ENCODE measurements at places on chromosomes 5 and 9. TPM values are rescaled to one million over a fixed set of nuclear protein-coding genes. Genes with fewer than 3 reads are reported as not detected.

DNA sequence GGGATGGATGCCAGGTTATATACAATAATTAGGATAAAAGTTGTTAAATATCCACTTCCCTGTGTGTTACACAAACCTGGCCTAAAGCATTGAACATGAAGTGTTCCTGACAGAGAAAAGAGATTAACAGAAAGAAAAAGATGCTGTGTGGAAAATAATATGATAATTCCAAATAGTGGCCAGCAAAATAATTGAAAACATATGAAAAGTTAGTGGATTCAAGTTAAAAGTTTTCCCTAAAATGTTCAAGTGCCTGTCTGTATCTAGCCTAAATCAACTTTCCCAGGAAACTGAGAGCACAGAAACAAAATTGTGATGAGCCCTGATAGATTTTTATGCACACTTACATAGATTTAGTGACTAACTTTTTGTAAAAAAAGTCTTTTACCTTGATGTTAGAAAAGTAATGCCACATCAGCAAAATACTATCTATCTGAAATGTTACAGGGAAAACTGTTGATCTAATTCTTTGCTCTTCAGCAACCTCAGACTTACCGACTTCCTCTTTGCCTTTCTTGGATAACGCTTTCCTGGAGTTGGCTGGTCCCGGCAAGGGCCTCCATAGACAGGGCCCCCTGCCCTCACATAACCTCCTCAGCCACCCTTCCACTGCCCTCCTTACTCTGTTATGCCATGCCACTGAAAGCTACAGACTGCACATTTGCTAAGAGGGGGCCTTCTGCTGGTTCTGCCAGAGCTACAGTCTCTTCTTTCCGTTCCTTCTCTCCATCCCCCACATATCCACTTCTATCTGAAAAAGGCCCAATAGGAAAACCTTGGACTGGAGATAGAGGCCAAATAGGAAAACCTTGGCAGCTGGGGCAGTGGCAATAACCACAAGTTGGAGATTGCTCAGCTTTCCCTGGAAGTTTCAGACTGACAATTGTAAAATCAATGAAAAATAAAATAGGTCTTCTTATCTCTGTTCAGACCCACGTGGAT is 44.4 kb downstream of the ZNF474 start:
- no peak for DNase-seq

DNA sequence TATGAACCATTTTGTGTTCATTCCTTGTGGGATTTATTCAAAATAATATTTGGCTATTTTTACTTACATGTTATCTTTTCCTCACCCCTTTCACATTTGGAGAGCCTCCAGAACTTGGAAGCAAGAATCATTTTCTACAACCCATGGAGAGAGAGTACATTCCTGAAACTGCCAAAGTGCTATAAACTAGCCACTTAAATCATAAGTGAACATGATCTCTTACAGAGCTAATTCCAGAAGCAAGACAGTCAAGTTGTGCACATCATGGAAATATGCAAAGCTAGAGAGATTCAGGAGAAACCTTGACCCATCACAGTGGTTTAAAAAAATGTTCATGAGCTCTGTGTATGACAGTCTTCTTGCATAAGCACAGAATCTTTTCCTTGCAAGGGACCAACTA is 883.6 kb upstream of the C9orf72 start:
- no peak for DNase-seq

- DNase-seq, result no peak
These were observed 18.1 kb upstream of the SCAI start for GRCh38 chr9:125161284-125161918.

TAL2 gene
- total RNA-seq, result 2.5 TPM

DNA sequence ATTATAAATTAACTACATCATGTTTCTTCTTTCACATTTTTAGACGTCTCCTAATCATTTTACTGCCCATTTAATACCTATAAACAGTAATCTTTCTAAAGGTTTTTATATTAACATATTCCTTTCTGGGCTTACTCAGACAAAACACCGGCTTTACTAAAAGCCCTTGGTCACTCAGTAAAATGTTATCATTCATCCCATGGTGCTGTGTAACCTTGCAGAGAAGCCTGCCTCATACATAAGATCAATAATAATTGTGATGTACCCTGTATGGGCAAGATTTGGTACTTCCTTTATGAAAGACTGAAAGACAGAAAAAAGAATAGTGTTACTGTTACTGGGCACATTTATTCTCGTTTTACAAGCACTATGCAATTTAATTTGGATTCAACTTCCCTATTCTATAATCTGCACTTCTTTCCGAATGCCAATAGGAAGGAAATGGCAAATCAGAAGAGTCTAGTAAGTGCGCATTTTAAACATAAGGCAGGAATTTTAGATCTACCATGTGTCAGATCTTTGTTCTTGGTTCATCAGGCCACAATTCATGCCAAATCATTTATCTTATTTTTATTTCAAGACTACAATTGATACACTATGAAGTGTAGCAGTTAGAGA is 522.2 kb downstream of the CSNK1G3 start:
- DNase-seq, result no peak

JAKMIP2 gene
- total RNA-seq, result 8.2 TPM

GRCh38 chr5:112930082-112930344 is 8.0 kb upstream of the REEP5 start:
- DNase-seq, result no peak

DNA sequence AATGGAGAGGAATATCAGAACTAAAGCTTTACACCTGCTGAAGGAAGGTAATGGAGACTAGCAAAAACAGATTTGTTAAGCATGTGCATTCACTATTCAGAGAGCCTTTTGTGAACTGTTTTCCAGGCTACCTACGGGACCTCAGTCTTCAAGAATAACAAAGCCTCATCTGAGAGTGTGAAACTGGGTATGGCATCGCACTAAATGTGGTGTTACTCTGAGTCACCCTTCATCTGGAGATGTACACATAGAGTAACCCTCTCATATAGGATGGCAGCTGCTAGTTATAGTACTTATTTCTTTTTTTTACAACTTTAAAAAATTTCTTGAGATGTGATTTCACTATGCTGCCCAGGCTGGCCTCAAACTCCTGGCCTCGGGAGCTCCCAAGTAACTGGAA is 306.8 kb downstream of the ZNF608 start:
- DNase-seq, result no peak

DNA sequence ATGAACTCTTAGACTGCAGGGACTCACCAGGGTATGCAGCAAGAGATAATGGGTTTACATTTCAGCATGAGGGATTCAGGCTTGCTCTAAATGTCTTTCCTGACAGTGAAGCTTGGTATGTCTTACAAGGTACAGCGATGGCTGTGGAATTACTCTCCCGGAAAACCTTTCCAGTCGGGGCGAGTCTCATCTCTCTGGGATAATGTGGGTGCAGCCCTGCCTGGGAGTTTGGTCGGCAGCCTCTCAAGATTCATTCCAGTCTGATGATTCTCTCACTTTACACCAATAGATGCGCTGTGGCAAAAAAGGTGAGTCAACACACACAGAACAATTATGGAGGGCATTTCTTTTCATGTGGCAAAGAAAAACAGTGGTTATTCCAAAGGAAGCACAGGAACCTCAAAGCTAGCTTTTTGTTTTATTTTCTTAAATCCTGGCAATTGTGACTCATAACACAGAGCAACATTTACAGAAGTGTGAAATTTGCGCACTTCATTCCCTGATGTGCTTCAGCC is 190.3 kb downstream of the DCP2 start:
- DNase-seq, result peak; percentile 8

- DNase-seq, result no peak
These were observed 24.7 kb downstream of the TSC1 start for GRCh38 chr9:132919614-132920268.

DNA sequence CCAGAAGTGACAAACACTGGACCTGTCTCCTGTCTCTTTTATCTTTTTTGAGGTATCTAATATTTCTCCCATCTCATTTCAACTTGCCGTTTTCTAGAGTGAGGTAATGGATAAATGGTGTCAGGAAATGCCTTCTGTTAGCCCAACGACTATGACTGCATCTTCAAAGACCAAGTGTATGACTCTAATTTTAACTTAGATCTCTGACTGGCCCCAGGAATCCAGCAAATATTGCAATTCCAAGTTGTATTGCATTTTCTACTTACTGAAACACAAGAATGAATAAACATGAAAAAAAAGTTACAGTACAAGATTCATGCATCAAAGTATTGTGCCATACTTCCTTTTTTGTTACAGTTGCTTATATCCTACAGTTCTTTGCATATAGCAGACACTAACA is 26.3 kb downstream of the SLC28A3 start:
- DNase-seq, result no peak

- DNase-seq, result no peak
These were observed 150.7 kb downstream of the ICE1 start for GRCh38 chr5:5572976-5573797.

GRCh38 chr5:124468671-124469411 is 277.6 kb downstream of the ZNF608 start:
- peak; percentile 37 for DNase-seq

DNA sequence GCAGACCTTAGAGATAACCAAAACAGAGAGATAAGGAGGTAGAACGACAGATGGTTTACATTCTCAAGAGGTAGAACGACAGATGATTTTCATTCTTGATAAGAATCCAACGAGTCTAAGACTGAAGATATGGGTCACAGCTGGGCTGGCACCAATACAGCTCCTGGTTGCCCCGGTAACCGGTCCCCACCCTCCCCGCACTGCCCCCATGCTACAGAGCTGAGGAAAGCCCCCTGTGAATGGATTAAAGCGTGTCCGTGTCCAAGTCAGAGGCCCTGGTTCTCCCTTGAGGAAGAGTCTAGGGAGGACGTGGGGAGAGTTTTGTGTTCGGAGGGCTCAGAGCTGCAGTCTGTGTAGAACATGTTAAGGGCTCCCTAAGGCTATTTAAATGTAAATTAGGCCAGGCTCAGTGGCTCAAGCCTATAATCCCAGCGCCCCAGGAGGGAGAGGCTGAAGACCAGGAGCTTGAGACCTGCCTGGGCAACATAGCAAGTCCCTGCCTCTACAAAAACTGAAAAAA is 8.1 kb downstream of the IDNK start:
- DNase-seq, result peak; percentile 90

DNA sequence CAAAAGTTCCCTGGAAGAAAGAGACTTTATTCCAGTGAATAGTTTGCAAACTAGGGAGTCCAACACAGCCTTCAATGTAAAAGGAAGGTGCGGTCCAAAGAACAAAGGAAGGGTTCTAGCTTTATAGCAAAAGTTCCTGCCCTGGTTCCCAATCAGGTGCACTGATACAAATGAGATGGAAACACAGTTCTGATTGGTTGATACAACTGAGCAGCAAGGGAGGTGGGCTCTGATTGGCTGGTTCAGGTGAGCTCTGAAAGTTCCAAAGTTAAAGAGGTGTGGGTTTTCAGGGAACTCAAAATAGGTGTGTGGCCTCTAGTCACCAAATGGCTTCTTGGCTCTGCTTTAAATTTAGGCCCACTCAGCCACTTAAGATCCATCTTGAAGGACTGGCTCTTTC is 43.1 kb downstream of the P4HA2 start:
- no peak for DNase-seq

- peak; percentile 69 for DNase-seq
These were observed 330.7 kb downstream of the PDE4D start for GRCh38 chr5:59562756-59563389.

MSMP gene
- not detected for total RNA-seq

DNA sequence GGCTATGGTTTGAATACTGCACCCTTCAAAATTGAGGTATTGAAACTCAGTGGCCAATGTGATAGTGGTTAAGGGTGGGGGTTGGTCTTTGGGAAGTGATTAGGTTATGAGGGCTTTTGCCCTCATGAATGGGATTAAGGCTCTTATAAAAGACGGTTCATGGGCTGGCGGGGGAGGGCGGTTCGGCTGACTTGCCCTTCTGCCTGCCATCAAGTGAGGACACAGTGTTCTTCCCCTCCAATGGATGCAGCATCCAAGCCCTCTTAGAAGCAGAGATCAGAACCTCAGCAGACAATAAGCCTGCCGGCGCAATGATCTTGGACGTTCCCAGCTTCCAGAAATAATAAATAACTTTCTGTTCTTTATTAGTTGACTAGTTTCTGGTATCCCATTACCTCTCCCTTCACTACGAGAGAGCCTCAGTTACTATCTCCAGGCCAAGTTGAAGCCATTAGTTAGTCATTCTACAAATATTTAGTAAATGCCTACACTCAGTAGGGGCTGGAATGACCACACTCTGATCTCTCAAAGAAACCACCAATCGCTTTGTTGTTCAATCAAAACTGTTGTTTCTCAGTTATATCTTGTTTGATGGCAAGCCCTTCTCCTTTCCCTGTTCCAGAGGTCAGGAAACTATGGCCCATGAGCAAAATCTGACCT is 219.3 kb downstream of the TSSK1B start:
- DNase-seq, result no peak

DNA sequence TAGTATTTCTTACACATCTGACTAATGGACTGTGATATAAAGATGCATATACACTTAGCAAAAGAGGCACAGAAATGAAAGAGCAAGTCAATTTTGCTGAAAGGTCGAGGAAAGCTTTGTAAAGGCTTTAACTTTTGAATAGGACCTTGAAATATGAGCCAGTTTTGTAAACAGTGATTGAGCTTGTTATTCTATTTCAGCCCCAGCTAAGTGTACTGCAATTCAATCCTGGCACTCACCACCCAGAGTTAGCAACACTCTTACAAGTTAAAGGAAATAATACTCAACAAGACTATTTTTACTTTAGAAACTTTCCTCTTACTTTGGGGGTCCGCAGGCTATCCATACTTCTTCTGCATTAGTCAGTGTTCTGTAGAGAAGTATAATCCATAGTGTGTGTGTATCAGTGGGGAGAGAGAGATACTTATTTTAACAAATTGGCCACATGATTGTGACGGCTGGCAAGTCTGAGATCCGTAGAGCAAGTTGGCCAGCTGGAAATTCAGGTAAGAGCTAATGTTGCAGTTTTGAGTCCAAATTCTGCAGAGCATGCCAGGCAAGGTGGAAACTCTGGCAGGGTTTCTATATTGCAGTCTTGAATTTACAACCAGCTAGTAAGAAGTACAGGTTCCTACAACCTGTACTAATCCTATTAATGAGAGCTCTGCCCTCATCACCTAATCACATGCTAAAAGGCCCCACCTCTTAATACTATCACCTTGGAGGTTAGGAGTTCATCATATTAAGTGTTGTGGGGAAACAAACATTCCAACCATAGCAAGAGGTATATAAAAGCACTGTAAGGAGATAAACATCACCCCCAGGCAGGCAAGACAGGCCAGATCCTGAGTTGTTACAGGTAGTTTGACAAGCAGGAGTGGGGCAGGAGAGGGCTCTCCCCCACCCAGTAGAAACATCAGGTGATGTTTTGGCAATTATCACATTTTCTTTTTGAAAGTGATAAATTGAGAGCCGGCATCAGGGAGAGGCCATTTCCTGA is 33.6 kb downstream of the IL7R start:
- no peak for DNase-seq

GRCh38 chr9:114231273-114231672 is 75.9 kb downstream of the COL27A1 start:
- no peak for DNase-seq

All from neural progenitor cell (in vitro differentiated cells).